Right kidney (tissue), 9 donors: ENCODE measurements at places on chromosomes 11 and 22.
A peak's percentile ranks its signal among the peaks of the same experiment; 100 is the strongest.

DNA sequence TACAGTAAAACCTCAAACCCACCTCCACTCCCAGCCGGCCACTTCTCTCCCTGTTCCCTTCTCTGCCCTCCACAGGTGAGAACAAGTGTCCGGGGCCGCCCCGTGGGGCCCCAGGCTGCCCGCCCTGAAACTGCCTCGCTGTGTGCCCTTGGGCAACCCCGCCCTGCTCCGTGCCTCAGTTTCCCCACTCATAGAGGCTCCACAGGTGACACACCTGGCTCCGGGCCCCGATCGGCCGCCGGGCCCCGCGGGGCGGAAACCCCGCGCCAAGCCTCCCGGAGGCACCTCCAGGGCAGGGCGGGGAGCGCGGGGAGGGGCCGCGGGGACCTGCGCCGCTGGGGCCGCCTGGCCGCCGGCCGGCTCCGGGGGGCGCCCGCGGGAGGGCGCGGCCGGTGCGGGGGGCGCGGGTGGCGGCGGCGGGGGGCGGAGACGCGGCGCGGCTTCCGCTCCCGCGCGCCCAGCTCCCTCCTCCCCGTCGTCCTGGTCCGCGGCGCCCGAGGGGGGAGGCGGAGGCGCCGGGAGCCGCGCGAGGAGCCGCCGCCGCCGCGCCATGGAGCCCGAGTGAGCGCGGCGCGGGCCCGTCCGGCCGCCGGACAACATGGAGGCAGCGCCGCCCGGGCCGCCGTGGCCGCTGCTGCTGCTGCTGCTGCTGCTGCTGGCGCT lies at the start of gene LRP5:
TSS of gene LRP5 (plus strand) at position 475 of the 663 bp plus-strand sequence. CDS start at position 599, 124 bp downstream.
- DNase-seq, result peak; percentile 61

- DNase-seq, result no peak
These were observed 2.2 kb downstream of the FXYD2 start for GRCh38 chr11:117822074-117823033.

DNA sequence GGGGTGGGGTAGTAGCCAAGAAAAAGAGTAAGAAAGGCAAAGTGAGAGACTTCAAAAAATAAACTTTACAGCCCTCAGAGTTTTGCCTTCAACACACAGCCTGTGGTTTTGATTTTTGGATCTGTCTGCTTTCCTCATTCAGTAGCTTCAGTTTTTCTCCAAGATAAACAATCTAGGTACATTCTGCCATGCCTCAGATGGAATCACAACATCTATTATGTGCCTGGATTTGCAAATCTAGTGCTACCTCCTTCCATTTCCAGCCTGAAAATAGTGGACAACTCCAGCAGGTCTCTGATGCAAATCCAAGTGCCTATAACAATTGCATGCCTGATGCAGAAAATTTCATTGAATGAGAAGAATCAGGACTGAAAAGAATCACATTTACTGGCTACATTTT lies 206.6 kb upstream of the GUCY1A2 start:
- no peak for DNase-seq

DNA sequence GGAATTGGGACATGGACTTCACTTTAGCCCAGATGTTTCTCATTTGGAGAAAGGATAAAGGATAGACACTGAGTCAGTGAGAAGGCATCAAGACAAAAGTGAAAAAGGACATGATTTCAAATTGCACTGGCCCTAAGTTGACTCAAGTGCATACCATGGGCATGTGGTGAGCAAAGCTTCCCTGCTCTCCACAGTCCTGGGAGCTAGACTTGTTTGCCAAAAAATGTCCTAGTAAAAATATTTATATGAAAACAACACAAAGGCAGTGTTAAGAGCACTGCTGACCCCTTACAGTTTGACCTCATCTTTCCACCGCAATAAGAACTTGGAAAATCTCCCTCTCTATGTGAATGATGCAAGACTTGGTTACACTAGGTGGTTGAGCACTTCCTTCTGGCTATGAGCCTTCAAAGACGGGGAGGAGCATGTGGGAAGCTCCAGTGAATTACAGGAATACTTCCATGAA lies 46.5 kb upstream of the FIBIN start:
- DNase-seq, result no peak

DNA sequence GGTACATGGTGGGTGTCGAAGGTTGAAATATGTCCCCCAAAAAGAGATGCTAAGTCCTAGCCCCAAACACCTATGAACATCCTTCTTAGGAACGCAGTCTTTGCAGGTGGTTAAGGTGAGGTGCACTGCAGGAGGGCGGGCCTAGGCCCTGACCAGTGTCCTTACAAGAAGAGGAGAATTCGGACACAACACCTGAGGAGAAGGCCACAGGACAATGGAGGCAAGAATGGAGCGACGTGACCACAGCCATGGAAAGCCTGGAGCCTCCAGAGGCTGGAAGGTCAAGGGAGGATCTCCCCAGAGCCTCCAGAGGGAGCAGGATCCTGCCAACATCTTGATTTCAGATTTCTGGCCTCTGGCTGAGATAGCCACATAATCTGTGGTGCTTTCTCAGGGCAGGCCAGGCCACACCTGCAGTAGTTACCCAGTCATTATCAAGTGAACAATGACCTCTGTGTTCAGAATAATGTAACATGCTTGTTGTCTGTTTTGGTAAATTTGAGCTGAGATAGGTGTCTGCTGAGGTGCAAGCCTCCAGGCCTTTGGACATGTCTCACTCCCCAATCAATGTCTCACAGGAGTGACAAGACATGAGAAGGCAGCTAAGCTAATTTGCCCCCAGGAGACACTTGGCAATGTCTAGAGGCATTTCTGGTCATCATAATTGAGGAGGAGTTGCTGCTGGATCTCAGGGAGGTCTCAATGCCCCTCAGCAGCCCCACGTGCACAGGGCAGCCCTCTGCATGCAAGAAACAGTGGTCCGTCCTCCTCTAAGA lies 498.9 kb downstream of the BRD1 start:
- no peak for DNase-seq

- no peak for DNase-seq
These were observed 26.2 kb upstream of the LIN7C start for GRCh38 chr11:27532652-27533325.

DNA sequence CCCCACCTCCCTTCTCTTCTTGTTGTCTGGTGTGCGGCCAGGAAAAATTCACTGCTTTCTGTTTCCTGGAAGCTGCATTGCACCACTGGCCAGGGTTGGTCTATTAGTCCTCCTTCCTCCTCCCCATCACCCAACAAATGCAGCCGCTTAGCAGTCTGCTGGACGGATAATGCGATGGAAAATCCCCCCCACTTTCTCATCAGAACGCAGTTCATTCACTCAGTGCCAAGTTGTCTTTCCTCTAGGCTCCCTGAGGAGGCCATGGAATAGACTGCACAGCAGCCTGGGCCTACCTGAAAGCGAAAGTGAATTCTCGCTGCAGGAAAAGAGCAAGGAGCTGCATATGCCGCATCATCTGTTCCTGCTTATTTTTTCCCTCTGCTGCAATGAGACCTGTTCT lies 513.6 kb downstream of the METTL15 start:
- no peak for DNase-seq

DNA sequence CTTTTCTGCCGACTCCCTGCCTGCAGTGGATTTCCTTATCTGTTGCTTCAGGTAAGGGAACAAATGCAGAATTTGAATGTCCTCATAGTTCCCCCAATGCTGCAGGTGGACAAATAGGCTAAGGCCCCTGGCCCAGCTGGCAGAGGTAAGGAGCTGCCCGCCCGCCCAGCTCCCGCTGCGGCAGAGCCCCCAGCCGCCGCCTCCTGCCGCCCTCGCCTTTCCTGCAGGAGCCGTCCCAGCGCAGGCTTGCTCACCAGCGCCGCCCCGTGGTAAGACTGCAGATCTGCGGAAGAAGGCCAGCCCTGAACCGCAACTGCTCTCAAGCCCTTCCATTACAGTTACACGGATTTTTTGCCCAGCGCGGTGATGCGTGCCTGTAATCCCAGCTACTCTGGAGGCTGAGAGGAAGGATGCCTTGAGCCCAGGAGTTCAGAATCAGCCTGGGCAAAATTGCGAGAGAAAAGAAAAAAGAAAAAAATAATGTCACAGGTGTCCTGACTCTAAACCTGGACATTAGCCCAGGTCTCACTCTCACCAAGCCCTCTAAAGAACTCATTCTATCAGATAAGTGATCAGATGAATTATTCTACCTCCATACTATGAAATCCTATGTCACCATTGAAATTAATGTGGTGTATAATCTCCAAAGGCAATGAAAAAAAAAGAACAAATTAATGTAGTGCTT lies 51.2 kb upstream of the EMID1 start:
- DNase-seq, result peak; percentile 63

- no peak for DNase-seq
These were observed 681.2 kb downstream of the NELL1 start for GRCh38 chr11:21350613-21351012.

DNA sequence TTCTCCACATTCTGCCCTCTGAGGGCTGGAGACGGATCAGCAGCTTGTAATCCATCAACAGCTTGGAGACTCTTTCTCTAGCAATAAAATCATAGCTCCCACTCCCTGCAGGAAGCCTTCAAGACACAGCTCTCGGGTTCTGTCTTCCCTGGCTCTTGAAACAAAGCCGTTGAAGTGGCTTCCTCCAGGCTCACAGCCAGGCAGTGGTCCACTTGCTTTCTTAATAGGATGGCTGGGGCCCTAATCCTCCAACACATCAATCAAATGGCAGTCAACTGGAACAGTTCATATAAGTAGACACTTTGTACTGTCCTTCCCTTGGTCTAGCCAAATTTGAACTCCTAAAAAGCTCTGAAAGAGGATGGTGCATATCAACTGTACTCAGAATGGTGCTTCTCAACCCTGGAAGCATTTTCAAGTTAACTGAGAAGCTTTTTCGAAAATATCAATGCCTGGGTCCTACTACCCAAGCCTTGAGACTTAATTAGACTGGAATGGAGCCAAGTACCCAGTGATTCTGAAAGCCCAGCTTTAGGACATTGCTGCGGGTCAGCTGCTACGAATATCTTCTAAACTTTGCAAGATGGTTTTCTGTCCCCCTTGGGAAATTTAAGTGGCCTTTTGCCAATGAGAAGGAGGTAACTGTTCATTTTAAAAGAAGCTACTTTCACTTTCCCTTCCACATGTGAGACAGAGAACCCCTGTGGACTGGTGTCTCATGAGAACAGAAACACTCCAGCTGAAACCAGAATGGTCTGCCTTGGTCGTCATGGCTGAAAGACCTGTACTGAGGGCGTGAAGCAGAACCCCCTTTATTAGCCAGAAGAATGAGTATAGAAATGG lies 74.7 kb downstream of the SC5D start:
- peak; percentile 36 for DNase-seq

DNA sequence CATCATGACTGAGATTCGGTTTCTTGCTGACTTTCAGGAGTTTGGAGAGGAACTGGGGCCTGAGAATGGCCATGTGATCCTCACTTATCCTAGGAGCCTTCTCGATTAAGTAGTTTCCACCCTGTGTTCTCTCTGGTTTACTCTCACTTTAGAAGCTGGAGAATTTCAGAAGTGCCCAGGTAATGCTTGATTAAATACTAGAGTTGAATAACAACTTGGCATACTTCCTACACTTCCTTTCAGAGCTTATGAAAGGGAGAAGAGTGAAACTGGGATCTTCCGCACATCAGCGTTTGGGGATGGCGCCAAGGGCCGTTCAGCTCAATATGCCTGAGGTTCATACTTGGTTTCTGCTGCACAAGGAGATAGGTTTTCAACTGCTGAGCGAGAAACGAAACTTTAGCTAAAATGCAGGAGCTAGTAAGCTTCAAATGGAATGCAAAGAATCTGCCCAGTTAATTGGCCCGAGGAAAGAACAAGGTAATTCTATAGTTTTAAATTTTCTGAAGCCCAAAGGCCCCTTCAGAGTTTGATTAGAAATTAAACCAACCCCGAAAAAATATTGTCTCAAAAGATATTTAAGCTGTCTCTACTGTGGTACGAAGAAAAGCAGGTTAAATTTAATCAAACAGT lies 823 bp upstream of the MUC15 start:
- peak; percentile 11 for DNase-seq

DNA sequence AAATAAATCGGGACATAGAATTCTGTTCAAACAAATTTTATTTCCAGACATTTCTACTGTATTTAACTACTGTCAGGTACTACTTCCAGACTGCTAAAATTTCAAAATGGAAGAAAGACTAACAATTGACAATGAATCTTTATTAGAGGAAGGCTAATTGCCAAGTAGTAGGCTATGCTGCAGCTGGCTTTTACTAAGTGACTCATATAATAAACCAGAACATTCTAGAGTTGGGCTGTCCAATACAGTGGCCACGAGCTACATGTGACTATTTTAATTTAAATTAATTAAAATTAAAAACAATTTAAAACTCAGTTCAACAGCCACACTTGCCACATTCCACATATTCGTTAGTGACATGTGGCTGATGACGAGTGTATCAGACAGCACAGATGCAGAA lies 27.6 kb downstream of the CHKA start:
- no peak for DNase-seq

DNA sequence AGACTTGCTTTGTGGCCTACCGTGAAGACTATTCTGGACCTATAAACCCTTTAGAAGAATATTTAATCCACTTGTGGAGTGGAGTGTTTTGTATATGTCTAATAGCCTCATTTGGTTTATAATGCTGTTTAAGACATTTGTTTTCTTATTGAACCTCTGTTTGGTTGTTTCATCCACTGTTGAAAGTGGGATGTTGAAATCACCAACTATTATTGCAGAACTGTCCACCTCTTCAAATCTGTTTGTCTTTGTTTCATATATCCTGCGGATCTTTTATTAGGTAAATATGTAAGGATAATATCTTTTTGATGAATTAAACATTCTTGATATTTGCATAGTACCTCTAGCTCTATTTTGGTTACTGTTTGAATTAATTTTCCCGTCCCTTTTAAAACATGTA lies 49.1 kb downstream of the XKR3 start:
- DNase-seq, result no peak

DNA sequence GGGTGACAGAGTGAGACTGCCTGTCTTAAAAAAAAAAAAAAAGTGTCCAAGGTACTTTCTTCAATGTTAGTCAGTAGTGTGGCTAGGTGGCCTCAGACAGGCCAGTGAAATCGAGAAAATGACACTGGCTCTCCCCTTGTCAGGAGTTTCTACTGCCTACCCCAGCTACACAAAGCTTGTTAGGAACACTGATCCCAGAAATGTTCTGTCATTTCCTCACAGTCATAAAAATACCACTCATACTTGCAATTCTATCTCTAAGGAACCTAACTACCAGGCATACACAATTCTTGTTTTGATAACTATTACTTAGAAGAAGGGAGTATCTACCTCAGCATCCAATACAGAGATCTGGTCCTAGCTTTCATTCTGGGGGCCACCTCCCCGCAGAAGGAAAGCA lies 31.3 kb downstream of the ATP6V1E1 start:
- DNase-seq, result no peak

GRCh38 chr11:122207921-122208764 lies 92.1 kb upstream of the BLID start:
- DNase-seq, result no peak

DNA sequence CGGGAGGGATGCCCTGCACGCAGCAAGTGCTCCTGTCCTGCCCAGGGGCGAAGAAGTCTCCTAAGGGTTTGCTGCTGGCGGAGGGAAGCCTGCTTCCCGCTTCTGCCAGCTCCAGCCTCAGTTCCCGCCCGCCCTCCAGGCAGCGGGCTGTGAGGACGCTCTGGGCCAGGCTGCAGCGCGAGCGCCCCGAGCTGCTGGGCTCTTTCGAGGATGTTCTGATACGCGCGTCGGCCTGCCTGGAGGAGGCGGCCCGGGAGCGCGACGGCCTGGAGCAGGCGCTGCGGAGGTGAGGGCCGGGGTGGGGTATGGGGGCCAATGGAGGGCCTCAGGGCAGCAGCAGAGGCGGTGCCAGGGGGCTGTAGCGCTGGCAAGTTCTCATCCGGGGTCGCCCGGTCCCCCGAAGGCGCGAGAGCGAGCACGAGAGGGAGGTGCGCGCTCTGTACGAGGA lies 2.2 kb downstream of the CRACR2B start:
- no peak for DNase-seq
